ENCODE measurements at places on chromosomes 3 and 15. TPM values are rescaled to one million over a fixed set of nuclear protein-coding genes. Genes with fewer than 3 reads are reported as not detected.

GRCh38 chr3:4044619-4045018 is 245.4 kb downstream of the LRRN1 start:
- H3K27me3 ChIP-seq, result no peaks in the 10 kb centered on the region
- H3K36me3 ChIP-seq, result no peaks in the 10 kb centered on the region
- H3K4me1 ChIP-seq, result no peaks in the 10 kb centered on the region
- no peak overlapping the region for H3K27ac ChIP-seq
- no peak for DNase-seq

DNA sequence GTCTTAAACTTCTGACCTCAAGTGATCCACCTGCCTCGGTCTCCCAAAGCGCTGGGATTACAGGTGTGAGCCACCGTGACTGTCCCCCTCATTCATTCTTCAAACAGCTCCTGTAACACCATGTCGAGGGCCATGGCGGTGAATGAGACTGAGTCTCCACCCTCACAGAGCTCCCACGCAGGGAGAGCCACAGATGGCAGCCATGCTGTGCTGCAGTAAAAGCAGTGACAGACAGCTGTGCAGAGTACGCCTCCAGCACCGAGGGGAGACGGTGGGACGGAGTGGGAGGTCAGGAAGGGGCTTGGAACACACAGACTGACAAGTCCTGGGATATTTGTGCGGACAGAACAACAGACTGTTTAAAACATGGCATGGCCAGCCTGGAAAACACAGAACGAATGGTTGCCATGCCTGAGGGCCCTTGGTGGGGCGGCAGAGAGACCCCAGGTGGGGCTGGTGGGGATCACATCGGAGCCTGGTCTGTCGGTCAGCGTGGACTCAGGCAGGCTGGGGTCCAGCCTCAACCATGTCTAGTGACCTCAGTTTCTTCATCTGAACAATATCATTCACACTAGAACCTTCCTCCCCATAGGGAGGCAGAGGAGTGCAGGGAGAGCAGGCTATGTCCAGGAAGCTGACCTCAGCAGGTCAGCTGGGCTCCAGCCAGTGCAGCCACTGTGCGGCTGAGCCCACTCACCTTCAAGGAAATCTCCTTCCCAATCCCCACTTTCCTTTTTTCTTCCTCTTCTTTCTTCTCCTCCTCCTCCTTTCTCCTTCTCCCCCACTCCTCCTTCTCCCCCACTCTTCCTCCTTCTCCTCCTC is 20.6 kb upstream of the LCTL start:
- no peak for DNase-seq
- no peak overlapping the region for H3K4me3 ChIP-seq
- no peaks in the 10 kb centered on the region for H3K36me3 ChIP-seq
- no peaks in the 10 kb centered on the region for H3K27me3 ChIP-seq

- H3K27me3 ChIP-seq, result no peaks in the 10 kb centered on the region
- H3K4me3 ChIP-seq, result no peak overlapping the region
- H3K36me3 ChIP-seq, result no peaks in the 10 kb centered on the region
- DNase-seq, result no peak
Observed at GRCh38 chr3:133832802-133833144, 27.2 kb downstream of the SRPRB start.

GRCh38 chr3:60047426-60048200 is 997.8 kb upstream of the CFAP20DC start:
- no peaks in the 10 kb centered on the region for H3K36me3 ChIP-seq
- H3K27me3 ChIP-seq, result no peaks in the 10 kb centered on the region
- H3K4me1 ChIP-seq, result no peaks in the 10 kb centered on the region
- H3K4me3 ChIP-seq, result no peak overlapping the region
- no peak overlapping the region for H3K27ac ChIP-seq

DNA sequence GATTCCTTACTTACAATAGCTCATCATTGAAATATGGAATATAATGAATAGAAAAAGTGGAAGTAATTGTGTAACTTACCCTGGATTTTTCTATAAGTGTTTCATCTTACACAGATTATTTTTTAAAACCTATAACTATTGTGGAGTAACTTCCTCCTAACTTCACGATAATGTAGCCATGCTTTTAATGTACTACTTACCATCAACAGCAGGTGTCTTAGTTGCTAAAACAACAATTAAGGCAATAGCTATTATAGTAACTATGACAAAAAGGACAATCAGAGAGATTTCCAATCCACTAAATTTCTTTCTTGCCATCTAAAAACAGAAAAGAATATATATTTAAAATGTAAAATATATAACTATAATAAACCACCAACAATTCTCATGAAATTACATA is 2.6 kb downstream of the SI start:
- H3K4me1 ChIP-seq, result no peaks in the 10 kb centered on the region
- no peaks in the 10 kb centered on the region for H3K27me3 ChIP-seq
- H3K36me3 ChIP-seq, result no peaks in the 10 kb centered on the region
- no peak overlapping the region for H3K4me3 ChIP-seq

TTLL13 gene
- polyA plus RNA-seq, result 0.09 TPM

Measured in GM12878 (cell line).